ENCODE measurements at places on chromosomes 12 and 14.

DNA sequence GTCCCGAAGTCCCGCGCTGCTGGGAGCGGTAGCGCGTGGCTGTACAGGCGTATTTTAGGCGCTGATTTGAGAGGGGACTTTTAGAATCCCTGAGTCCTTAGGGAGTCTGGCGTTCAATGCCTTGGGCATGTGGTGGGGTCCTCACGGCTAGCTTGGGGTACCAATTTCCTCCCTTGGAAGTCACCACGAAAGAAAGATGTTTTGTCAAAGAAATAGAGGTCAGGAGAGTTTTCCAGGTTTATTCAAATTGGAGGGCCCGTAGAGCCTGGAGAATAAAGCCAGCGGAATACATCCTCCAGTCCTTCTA is 63.9 kb downstream of the KLHL28 start:
- no peak for DNase-seq

DNA sequence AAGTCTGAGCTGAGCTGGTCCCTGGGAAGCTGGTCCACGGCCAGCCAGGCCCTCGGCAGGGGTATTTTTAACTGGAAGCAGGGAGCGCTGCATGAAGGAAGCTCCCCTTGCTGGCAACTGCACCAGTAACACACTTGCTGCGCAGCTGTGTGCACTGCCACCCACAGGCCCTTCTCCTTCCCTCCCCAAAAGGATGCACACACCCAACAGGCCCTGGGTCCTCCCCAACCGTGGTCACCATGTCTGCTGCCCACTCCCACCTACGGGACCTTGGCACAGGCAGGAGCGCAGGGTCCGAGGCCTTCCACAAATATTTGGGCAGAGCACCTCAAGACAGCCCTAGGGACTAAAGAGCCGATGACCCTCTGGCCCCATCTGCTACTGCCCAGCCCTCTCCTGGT is 157.0 kb upstream of the PRMT8 start:
- DNase-seq = no peak

- no peak for DNase-seq
Observed at GRCh38 chr14:68380329-68380741, 412.5 kb downstream of the ZFP36L1 start.

- DNase-seq = no peak
Observed at GRCh38 chr12:121860257-121860656, 1.6 kb upstream of the HPD start.

DNA sequence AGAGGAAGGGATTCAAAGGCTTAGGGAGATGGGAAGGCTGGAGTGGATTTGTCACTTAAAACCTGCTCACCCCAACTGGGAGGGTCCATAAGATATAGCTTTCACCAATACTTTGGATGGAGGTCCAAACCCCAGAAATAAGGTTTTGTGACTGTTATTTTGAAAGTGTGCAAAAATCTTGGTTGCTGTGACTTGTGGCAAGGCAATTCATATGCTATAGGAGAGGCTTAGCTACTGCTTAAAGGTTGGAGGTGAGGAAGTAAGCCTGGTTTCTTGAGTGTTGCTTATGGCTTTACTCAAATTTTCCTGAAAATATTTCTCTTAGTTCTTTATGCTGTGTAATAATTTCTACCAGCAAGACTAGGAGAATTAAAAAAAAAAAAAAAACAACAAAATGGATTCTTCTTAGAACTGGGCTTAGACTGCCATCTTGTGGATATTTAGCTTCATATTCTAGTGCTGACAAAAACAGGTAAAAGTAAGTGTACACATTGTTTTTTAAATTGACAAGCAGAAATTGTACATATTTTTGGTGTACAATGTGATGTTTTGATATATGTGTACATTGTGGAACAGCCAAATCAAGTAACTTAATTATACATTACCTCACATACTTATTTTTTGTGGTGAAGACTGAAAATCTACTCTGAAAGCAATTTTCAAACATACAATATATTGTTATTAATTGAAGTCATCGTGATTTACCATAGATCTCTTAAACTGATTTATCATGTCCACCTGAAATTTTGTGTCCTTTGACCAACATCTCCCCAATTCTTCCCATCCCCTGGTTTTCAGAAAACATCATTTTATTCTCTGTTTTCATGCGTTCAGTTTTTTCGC is 23.0 kb downstream of the PDE6H start:
- no peak for DNase-seq

DNA sequence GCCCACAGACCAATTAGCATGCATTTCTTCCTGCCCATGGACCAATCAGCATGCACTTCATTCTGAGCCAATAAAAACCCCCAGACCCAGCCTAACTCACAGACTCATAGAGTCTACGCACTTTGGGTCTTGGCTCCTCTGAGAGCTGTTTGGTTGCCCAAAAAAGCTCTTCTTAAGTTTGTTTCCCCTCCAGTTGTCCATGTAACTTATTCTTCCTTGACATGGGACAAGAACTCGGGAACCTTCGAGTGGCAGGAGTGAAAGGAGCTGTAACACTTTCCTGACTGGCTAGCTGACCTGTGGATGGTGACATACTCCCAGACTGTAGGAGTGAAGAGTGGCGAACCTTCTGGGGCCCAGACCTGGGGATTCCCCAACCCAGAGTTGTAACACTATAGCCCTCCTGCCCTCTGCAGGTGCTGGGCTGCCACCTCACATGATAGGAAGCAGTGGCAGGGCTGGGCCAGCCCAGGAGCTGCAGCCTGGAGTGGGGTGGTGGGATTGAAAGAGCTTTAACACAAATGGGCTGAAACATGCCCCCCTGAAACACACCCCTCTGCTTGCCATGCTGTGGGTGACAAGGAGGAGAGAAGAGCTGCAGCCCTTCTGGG is 4.4 kb upstream of the BTBD7 start:
- DNase-seq = no peak

GRCh38 chr14:63901434-63902085 is 48.8 kb downstream of the SYNE2 start:
- no peak for DNase-seq

GRCh38 chr14:104332634-104333270 is 194.4 kb downstream of the KIF26A start:
- DNase-seq = no peak

DNA sequence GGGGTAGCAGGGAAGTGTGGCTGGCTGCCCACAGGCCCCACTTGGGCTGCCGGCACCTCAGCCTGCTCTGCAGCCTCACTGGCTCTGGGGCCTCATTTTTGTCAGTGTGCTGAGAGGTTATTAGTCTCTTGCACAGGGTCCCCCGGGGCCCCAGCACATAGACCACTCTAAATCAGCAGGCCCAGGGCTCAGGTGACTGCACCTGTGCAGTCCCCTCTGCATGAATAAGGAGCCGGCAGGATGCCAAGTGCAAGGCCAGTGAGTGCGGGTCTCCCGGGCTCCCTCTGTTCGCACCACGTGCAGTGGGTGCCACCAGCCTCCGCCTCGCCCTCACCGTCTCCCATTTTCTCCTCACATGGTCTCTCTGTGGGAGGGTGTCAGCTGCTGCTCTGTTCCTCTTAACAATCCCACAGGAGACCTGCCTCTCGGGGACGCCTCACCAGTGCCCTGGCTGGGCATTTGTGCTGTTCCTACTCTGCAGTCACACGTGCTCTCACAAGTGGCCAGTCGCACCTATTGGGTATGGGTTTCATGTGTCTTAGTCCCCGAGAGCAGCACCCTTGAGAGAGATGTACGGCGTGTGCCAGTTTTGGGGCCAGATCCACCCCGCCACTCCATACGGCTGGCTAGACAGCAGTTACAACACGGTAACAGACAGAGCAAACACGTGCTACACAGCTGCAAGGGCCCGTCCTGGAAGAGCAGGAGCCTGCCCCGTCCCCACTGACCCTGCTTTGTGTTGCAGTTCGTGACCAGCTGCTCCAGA is 40.4 kb downstream of the MMAB start:
- no peak for DNase-seq

All from stimulated activated CD8-positive, alpha-beta memory T cell treated with anti-CD3 and anti-CD28 coated beads, Interleukin-15, amount 100 ng/mL, for 4 hours (primary cell).